ENCODE measurements at places on chromosomes 7 and 10. TPM values are rescaled to one million over a fixed set of nuclear protein-coding genes. Genes with fewer than 3 reads are reported as not detected.

GRCh38 chr10:84264611-84265141 is 19.8 kb downstream of the RGR start:
- peak; percentile 81 for DNase-seq

- DNase-seq: peak; percentile 63
Measured at GRCh38 chr10:88702848-88703597, 3.0 kb upstream of the LIPK start.

SNCG gene
- total RNA-seq: 111 TPM

- no peak for DNase-seq
Measured at GRCh38 chr10:128365156-128365725, 239.0 kb upstream of the MKI67 start.

- DNase-seq: peak; percentile 86
Measured at GRCh38 chr7:41573862-41574261, 129.0 kb downstream of the INHBA start.

SIRT1 gene
- 11.7 TPM for total RNA-seq

STOX1 gene
- total RNA-seq: 0.34 TPM

- no peak for DNase-seq
Measured at GRCh38 chr7:67512481-67512880, 515.8 kb downstream of the TYW1 start.

- peak; percentile 82 for DNase-seq
Measured at GRCh38 chr7:44259547-44260457, 59.0 kb downstream of the YKT6 start.

SUN3 gene
- not detected for total RNA-seq

- DNase-seq: peak; percentile 62
Measured at GRCh38 chr10:74058071-74058470, 60.2 kb downstream of the VCL start.

DNA sequence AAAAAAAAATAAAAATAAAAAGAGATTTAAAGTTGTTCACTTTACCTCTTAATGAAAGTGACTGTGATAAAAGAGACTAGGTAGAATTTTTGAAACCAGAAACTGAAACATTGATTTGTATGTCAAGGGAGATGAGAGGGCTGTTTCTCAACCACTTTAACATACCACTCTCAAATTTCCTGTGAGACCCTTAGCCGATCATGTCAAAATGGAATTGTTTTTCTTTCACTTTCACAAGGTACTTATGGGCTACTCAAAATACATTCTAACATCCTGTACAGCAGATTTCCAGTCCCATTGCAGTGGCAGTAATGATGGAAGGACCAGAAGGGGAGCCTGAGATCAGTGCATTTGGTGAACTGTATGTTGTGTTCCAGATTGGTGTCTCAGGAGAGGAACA is 261.2 kb downstream of the PPP1R3A start:
- no peak for DNase-seq

PTTG1IP2 gene
- not detected for total RNA-seq

ANKRD22 gene
- total RNA-seq: not detected

- DNase-seq: no peak
Measured at GRCh38 chr10:127414024-127414423, 135.1 kb upstream of the NPS start.

GRCh38 chr10:34906067-34906965 is 91.2 kb upstream of the PARD3 start:
- DNase-seq: peak; percentile 23

PIK3AP1 gene
- total RNA-seq: 0.14 TPM

TMEM196 gene
- total RNA-seq: not detected

DNA sequence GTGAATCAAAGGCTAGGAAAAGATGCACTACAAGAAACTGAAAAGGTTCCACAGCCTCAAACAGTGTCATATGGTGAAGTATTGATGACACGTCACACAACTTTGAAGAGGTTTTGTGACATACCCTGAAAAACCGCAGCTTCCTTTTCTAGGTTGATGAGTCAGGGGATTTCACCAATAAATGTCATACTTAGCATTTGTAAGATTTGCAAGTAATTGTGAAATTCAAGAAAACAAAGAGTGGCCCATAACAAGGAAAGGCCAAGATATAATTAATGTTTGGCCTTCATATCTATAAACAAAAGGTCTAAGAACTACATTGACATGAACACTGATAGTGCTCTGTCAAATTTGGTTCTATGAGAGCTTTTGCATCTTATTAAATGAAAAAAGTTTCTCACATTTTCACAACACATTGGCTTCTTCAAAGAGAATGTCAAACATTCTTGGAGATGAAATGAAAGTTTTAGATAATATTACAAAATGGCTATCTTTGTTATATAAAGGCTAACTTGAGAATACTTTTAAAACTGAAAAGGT is 62.0 kb upstream of the NAMPT start:
- DNase-seq: peak; percentile 58

PSD gene
- 0.34 TPM for total RNA-seq

- DNase-seq: peak; percentile 20
Measured at GRCh38 chr10:30882281-30882680, 149.4 kb downstream of the ZNF438 start.

- no peak for DNase-seq
Measured at GRCh38 chr10:5533098-5533731, 8.5 kb downstream of the CALML3 start.

LIPF gene
- total RNA-seq: not detected

GRCh38 chr10:98316170-98316569 is 48.2 kb upstream of the LOXL4 start:
- peak; percentile 33 for DNase-seq

- peak; percentile 51 for DNase-seq
Measured at GRCh38 chr7:104971290-104972071, 42.5 kb upstream of the KMT2E start.

DNA sequence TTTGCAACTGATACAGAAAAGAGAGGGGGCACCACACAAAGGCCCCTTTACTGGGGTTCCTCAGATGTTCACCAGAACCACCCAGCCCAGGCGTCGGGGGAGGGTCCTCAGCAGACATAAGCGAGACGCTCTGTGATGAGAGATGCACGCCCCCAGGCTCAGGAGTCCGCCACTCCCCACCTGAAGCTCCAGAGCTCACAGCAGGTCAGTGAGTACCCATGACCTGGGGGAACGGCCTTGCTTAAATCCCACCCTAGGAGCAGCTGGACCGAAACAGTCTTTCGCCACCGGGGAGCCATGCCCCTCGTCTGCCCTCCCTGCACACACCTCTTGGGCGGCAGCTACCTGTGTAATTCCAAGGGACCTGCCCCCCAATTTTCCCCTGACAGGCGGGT is 2.8 kb downstream of the CRYGN start:
- DNase-seq: no peak

EPO gene
- not detected for total RNA-seq

- peak; percentile 32 for DNase-seq
Measured at GRCh38 chr10:3803295-3803926, 18.4 kb upstream of the KLF6 start.

KLF14 gene
- not detected for total RNA-seq

SLC13A4 gene
- total RNA-seq: not detected

Data from dermis blood vessel endothelial cell (primary cell).